Activated T-helper 2 cell treated with anti-CD3 and anti-CD28 coated beads, Interferon-gamma antibody, Interleukin-2, Interleukin-4, amounts not matched to agents 10 μg/mL and 5 μg/mL and 100 μg/mL, durations not matched to agents 14 hours and 24 hours and 36 hours (primary cell): ENCODE measurements at places on chromosomes 4 and X. TPM values are rescaled to one million over a fixed set of nuclear protein-coding genes. Genes with fewer than 3 reads are reported as not detected.

- no peaks in the 10 kb centered on the region for H3K27me3 ChIP-seq
- no peaks in the 10 kb centered on the region for H3K4me1 ChIP-seq
- DNase-seq: no peak
- no peak overlapping the region for H3K4me3 ChIP-seq
- H3K27ac ChIP-seq: no peak overlapping the region
- H3K36me3 ChIP-seq: no peaks in the 10 kb centered on the region
These were observed 149.3 kb upstream of the GLRA2 start for GRCh38 chrX:14380044-14380443.

- no peaks in the 10 kb centered on the region for H3K27me3 ChIP-seq
- H3K36me3 ChIP-seq: no peaks in the 10 kb centered on the region
- H3K27ac ChIP-seq: no peak overlapping the region
- no peaks in the 10 kb centered on the region for H3K4me1 ChIP-seq
These were observed 185.6 kb upstream of the BANK1 start for GRCh38 chr4:101604976-101605375.

DNA sequence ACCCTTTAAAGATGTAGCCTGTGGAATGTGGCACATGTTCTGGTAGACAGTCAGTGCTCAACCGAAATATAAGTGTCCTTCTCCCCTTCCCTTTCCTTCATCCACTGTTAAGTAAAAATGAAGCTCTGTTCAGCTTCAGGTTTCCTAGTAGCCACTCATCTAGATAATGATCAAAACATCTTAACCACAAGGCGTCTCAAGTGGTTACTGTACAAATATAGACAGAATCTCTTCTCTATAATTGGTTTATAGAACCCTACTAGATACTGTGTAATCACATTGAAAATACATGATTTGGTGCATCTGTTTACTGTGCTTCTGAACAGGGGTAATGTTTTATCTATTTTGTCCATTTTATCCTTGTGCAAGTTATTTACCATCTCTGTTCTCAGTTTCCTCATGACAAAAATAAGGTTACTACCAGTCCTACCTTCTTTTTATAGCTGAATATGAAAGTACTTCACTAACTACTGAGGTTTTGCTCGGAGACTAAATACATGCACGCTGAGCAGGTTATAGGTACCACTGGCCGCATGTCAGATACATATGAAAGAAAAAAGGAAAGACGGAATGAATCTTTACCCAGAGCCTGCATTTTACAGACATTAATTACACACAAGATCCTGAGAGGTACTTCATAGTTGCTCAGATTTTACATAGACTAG, 20.3 kb upstream of the SLC25A4 start:
- no peak for DNase-seq
- no peaks in the 10 kb centered on the region for H3K36me3 ChIP-seq
- no peak overlapping the region for H3K27ac ChIP-seq
- peaks cover 5% of the 10 kb centered on the region for H3K4me1 ChIP-seq

DNA sequence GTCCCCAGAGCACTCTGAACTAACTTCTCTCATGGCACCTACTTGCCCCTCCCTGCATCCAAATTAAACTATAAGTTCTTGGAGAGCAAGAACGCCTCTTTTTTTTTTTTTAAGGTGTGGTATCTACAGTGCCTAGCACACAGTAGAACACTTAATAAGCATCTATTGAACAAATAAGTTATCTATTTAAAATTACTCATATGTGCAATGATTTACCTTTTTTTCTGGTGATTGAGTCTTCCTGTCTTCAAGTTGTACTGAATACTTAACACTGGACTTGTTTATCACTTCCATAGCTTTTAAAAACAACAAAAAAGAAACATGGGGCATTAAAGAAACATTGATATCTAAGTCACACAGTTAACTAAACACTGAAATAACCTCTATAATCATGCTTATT, 29.1 kb downstream of the HAUS3 start:
- H3K4me3 ChIP-seq: no peak overlapping the region
- peaks cover 3% of the 10 kb centered on the region for H3K27me3 ChIP-seq
- no peaks in the 10 kb centered on the region for H3K36me3 ChIP-seq
- H3K4me1 ChIP-seq: peaks cover 2% of the 10 kb centered on the region

DNA sequence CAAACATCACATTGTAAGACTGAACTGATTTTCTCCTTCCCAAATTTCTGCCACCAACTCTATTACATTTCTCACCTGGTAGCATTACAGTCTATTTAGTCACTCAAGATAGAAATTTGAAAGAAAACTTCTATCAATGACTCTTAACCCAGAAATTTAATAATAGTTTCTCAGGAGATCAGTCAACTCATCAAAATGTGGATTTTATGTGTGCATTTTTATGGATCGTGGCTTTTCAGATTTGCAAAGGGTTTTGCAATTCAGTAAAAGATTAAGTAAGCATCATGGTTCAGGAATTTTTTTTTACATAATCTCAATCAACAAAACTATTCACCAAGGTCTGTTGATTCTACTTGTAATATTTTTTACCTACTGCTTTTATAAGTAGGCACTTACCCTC, 111.1 kb downstream of the CFAP299 start:
- no peaks in the 10 kb centered on the region for H3K4me1 ChIP-seq
- H3K36me3 ChIP-seq: no peaks in the 10 kb centered on the region
- no peak overlapping the region for H3K27ac ChIP-seq

DNA sequence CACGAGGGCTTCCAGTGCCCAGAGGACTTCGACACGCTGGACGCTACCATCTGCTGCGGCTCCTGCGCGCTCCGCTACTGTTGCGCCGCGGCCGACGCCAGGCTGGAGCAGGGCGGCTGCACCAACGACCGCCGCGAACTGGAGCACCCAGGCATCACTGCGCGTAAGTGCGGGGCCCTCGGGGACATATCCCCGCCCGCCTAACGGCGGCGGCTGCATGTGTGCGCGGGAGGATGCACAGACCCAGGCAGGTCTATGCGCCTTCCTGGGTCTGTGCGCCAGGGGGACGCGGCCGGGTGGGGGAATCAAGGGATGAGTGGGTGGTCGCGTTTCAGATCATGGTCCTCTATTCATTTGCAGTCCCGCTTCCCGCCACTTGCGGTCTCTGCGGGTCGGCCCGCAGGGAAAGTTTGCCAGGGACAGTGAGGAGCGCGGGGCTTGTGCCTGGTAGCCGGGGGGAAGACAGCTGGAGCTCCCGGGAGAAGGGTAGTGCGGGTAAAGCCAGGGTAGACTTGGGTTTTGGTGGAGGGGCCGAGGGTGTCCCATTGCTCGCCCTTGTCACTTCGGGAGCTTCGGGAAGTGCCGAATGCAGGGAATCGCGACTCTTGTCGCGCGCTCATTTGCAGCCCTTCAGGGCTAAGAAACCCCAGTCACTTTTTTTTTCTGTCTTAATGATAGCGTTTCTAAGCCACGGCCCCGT, 1.0 kb downstream of the SHISA3 start:
- no peak overlapping the region for H3K27ac ChIP-seq
- H3K4me1 ChIP-seq: peaks cover 15% of the 10 kb centered on the region
- DNase-seq: peak; percentile 13
- peak overlapping the region; percentile 67 for H3K4me3 ChIP-seq
- H3K36me3 ChIP-seq: peaks cover 6% of the 10 kb centered on the region

- H3K4me3 ChIP-seq: no peak overlapping the region
- H3K36me3 ChIP-seq: peaks cover 5% of the 10 kb centered on the region
- peaks cover 3% of the 10 kb centered on the region for H3K4me1 ChIP-seq
- no peaks in the 10 kb centered on the region for H3K27me3 ChIP-seq
- H3K27ac ChIP-seq: no peak overlapping the region
These were observed 36.9 kb downstream of the AMMECR1 start for GRCh38 chrX:110280954-110281353.

GRCh38 chr4:168781926-168782325, 228.1 kb downstream of the CBR4 start:
- no peaks in the 10 kb centered on the region for H3K36me3 ChIP-seq
- H3K4me3 ChIP-seq: no peak overlapping the region

RHOXF2 gene
- not detected in 2 replicates for total RNA-seq

SOX3 gene
- not detected in 2 replicates for total RNA-seq

SPOCK3 gene
- not detected in 2 replicates for total RNA-seq

CENPI gene
- total RNA-seq: 20.7 and 20.9 TPM in 2 replicates
